NCI-H226 (cell line): ENCODE measurements at places on chromosomes 3 and 15.

DNA sequence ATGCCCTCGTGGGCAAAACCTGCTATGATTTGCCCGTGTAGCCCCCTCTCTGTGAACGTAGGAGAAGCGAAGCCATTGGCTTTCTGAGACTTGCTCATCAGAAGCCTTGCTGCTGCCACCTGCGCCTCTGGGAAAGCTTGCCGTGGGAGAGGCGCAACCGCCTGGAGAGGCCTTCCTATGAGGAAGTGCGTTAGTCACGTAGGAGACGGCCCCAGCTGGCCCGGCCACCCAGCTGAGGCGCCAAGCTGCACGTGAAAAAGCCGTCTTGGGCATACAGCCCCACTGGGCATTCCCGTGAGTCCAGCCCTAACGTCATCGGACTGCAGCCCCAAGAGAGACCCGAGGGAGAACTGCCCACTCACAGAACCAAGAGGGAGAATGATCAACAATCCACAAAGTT, 49.1 kb upstream of the TJP1 start:
- DNase-seq, result no peak

DNA sequence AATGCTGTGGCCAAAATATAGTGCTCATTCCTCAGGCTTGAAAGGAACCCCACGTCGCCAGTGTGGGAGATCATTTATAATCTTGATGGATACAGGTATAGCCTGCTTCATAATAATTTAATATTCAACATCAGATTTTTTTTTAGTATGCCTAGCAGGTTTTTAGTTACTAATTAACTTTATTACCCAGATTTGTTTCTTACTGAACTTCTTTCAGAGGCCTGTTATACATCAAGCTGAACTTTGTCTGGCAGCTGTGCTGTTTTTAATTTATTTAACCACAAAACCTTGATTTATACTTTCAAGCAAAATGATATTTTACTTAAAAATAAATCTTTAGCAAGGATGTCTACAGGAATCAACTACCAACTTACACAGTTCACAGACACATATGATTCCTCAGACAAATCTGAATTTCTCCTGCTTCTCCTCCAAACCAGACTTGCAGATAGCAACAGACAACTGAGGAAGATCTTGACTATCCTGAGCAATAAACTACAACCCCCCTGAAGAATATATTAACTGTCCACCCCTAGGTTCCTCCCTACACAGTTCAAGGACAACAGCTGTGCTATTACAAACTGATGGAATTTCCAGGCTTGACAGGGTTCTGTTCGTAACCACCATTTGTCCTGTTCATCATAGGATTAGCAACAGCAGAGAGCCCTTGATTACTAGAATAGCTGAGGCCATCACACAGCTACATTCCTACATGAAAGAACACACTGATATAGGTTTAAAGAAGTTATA, 610 bp downstream of the MAP4 start:
- no peak for DNase-seq

GRCh38 chr15:67731112-67731721, 94.1 kb upstream of the SKOR1 start:
- no peak for DNase-seq

DNA sequence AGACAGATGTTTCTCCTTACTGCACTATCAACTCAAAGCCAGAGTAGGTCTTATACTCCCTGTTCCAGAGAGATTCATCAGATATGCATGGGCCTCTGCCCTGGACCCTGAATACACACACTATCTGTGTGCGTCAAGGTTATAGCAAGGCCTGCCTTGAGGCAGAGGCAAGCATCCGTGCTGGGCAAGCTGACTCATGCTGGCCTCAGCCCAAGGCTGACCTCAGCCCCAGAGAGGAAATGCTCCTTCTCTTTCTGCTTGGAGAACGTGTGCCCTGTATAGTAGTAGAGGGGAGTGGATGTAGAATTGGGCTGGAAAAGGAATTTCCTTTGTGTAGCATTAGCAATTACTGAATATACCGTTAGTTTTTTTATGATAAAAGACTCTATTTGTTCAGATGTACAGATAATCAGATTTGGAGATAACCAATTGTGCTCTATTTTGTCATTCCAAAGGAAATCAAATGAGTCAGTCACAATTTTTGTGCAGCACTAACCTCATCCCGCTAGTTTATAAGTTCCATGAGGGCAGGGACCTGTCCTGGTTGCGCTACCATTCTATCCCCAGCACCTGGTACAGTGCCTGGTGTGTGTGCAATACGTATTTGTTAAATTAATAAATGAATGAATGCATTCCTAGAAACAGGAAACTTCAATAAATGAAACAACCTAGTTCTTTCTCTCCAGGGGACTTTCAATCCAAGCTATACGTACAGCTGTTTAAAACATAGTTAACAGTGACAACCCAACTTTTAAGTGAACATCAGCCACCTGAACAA, 13.3 kb upstream of the PAQR9 start:
- peak; percentile 99 for DNase-seq

DNA sequence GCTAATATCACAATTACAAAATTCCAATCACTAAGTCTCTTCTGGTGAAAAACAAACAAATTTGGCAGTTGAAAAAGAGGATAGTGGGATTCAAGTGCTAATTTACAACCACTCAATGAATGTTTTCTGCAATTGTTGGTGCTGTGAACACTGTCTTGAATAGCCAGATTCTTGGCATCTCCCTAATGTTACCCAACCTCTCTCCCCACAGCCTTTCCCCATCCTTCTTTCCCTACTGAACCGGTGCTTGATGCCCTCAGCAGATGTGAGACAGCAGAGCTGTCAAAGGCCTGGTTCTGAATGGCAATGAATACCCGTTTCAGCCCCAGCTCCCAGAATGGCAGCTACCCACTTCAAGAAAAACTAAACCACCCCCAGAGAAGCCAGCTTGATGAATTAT, 22.5 kb upstream of the BHLHE40 start:
- DNase-seq, result no peak

- no peak for DNase-seq
These were observed 49.5 kb downstream of the APBA2 start for GRCh38 chr15:28935316-28935715.

DNA sequence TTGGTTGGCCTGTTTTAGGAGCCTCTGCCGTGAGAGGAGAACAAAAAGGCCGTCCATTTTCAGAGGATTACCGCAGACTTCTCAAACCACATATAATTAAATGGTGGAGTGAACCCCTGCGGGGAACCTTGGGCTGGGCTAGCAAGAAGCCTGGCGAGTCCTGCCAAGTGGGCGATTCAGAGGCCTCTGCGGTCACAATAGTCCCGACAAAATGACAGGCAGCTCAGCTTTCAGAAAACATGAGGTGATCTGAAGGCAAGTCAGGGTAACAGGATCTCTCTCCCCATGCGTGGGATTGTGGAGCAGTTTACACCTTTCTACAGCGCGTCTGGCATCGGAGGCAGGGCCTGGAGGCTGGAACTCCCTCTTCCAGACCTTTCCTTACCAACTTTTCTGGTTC, 134.8 kb downstream of the ASB7 start:
- DNase-seq, result no peak
